Calu3 (cell line): ENCODE measurements at places on chromosomes 12 and 14.
A peak's percentile ranks its signal among the peaks of the same experiment; 100 is the strongest.

- DNase-seq, result no peak
Observed at GRCh38 chr14:61841145-61841544, 78.9 kb downstream of the SNAPC1 start.

DNA sequence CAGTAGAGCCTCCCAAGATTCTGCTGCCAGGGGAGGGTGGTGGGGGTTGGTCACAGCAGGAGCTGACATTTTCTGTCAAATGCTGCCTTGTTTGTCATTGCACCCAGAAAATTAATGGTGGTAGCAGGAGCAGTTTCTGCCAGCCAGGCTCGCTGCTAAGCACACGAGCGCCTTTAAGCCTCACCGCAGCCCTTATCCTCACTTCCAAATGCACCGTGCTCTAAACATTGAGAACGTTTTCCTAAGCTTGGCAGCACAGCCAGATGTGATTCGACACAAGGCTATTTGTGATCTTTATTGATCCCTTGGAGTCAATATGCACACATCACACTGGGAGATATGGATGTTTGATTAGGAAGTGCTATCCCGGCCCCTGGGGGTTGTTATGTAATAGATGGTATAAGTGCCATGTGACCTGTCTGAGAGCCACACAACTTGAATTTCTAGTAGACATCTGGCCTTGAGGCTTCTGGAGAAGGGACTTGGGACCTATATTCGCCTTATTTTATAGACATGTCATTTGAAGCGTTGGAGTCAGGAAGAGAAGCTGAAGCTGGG, 31.6 kb upstream of the BEGAIN start:
- no peak for DNase-seq

DNA sequence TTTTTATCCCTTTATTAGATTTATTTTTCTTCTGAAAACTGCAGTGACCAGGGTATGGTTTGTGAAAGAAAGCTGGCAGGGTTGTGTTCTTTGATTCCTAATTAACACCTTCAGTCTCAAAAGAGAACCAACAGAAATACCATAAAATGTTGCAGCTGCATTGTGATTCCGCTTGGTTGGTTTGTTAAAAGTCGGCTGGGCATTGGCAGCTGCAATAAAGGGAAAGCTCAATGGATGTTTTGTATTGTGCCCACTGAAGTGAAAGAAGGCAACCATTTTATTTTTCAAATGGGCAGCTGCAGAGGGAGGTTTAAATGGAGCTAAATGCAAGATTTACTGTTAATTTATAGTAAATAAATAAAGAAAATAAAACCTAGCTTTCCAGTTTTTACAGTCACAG, 16.7 kb downstream of the LGR5 start:
- DNase-seq, result no peak

- DNase-seq, result no peak
Observed at GRCh38 chr14:104787736-104788135, 7.8 kb downstream of the AKT1 start.

- no peak for DNase-seq
Observed at GRCh38 chr12:53056296-53056695, 6.4 kb downstream of the TNS2 start.

- no peak for DNase-seq
Observed at GRCh38 chr12:19261773-19262172, 132.2 kb downstream of the PLEKHA5 start.

DNA sequence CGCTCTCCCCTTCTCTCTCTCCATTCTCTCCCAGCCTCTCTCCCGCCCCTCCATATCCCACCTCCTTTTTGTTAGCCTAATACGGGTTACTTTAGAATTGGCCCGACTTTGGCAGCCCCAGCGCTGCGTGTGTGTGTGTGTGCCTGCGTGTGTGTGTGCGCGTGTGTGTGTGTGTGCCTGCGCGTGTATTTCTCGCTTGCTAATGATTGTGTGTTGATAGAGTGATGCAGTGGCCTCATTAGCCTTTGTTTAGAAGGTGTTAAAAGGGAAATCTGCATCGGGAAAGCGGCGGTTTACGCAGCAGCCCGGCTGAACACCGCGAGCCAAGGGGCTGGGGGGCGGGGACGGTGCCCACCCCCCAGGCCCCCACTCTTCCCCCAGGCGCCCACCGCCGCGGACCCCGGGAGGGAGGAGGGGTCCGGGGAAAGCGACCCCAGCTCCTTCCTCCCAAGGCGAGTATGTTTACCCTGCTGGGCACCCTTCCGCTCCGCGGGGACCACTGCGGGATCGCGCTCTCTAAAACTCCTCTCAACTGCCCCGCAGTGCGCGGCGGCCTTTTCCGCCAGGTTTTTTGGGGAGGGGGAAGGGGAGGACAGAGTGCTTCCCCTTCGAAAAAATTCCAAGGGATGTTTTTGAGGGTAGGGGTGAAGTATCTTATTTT, 6.8 kb upstream of the LHX5 start:
- DNase-seq, result no peak

DNA sequence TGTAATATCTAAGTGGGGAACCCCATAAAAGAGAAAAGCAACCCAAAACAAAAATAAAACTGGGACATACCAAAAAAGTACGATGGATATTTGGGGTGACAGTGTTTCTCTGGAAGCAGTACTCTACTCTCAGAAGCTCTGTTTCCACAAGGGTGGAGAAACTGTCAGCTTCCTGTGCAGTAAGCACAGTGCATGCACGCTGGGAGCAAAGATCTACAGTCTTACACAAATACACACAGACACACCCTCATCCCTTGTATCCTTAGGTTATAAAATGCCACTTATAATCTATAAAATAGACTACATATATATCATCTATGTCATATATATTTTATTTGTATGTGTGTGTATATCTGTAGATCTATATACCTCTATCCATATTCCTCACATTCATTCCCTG, 225.8 kb upstream of the SOX5 start:
- no peak for DNase-seq

- no peak for DNase-seq
Observed at GRCh38 chr12:71652656-71653055, 11.0 kb downstream of the ZFC3H1 start.

DNA sequence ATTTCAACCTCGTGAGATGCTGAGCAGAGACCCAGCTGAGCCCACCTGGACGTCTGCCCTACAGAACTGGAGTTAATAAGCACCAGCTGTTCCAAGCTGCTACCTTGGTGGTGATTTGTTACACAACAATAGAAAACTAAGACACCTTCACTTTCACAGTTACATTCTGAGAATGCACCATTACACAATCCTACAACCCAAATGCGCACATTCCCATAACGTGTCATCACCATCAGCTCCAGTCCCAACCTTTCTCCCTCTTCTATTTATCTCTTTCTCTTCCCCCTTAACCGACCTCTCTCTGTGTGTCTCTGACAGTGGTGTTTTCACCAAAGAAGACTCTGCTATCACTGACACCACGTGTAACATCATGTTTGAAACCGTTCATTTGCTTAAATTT, 91.9 kb downstream of the TMEM132D start:
- no peak for DNase-seq

- DNase-seq, result peak; percentile 53
Observed at GRCh38 chr12:66409195-66409871, 107.0 kb downstream of the HELB start.

DNA sequence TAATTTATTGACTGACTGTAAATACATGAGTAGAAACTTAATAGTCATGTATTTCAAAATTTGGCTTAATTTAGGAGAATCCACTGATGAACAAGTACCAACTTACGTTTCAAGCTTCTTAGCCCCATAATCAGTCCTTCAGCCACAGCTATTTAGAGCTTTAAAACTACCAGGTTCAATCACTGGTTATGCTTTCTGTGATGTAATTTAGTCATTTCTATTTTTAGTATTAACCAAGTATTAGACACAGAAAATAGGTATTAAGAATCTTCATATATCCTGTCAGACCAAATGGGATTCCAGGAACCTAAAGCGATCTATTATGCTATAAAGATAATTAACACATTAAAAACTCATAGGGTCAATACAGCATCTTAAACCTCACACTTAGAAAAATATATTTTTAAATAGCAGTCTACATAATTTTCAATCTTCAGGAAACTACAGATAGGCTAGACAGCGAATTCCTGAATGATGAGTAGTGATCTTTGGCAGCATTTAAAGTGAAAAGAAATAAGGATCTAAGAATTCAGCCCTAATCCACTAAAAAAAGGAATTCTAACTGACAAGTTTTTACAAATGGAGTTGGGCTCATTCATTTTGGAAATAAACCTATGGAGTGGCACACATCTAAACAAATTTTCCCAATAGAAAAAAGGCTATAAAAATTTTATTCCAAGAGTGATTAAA, 51.5 kb downstream of the ZC3H14 start:
- DNase-seq, result no peak

DNA sequence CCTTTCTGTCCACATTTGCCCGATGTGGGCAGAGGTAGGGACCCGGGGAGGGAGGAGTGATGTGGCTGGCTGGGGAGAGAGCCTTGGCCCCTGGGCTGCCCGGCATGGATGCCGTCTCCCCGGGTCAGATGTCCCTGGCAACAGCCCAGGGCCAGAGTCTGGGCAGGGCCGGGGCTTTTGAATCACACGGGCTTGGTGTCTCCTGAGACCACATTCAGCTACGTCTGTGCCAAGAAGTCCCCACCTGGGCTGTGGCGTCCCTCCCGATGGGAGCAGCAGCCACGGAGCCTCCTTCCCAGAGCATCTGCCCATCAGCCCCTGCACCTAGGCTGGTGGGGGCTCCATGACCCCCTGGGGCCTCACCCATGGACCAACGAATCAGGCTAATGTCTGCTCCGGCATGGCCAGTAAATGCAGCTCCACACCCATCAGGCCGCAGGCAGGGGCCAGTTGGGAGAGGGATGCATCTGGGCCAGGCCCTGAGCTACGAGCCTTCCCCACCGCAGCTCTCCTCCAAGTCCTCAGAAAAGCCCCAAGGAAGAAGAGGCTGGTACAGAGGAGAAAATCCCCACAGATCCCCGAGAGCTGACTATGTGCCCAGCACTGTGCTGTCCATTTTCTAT, 109.4 kb downstream of the RFLNA start:
- DNase-seq, result no peak

GRCh38 chr14:34012978-34013720, 62.3 kb upstream of the EGLN3 start:
- DNase-seq, result no peak

- no peak for DNase-seq
Observed at GRCh38 chr14:104237651-104238423, 99.5 kb downstream of the KIF26A start.

GRCh38 chr14:60276347-60276746, 27.3 kb downstream of the PPM1A start:
- DNase-seq, result no peak

GRCh38 chr14:103191844-103192243, 68.6 kb downstream of the TNFAIP2 start:
- no peak for DNase-seq

GRCh38 chr12:102423462-102423861, 56.9 kb downstream of the IGF1 start:
- DNase-seq, result no peak

DNA sequence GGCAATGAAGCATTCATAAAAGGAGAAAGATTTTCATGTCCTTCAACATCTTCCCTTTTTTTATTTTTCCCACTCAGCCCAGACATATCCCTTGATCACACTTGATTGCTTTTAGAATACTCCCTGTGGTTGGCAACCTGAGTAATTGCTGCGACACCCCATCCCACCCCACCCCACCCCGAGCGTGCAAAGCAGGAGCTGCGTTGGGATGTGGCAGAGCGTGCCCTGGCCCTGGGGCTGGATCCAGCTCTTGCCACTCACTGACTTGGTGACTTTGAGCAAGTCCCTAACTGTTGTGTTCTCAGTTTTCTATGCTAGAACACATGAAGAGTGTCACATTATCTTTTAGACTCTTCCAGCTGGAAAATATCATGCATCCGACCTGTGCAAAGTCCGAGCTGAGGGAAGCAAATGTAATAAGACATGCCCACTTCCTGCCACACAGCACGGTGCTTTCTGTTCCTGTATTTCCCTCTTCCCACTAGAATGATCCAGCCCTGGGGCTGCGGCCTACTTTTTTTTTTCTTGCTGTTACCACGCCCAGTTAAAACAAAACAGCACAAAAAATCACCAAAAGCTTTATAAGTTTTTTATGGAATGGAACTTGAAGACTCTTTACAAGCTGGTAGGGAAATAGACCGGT, 4.0 kb downstream of the ASCL4 start:
- no peak for DNase-seq

DNA sequence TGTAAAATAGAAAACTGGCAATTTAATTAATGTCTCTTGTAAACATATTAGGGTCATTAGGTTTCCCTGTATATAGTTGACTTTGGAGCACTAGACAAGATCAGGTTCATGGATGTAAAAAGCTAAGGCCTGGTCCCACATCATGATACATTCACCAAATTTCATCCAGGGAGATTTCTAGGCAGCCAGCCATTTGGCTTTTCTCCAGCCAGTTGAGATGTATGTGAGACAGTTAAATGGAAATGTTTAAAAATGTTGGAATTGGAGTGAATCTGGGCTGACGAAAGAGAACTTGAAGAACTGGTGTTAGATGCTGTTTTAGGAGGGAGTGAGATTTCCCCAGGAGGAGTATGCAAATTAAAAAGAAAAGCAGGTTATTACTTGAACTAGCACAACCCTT, 41.8 kb upstream of the CLEC14A start:
- no peak for DNase-seq

DNA sequence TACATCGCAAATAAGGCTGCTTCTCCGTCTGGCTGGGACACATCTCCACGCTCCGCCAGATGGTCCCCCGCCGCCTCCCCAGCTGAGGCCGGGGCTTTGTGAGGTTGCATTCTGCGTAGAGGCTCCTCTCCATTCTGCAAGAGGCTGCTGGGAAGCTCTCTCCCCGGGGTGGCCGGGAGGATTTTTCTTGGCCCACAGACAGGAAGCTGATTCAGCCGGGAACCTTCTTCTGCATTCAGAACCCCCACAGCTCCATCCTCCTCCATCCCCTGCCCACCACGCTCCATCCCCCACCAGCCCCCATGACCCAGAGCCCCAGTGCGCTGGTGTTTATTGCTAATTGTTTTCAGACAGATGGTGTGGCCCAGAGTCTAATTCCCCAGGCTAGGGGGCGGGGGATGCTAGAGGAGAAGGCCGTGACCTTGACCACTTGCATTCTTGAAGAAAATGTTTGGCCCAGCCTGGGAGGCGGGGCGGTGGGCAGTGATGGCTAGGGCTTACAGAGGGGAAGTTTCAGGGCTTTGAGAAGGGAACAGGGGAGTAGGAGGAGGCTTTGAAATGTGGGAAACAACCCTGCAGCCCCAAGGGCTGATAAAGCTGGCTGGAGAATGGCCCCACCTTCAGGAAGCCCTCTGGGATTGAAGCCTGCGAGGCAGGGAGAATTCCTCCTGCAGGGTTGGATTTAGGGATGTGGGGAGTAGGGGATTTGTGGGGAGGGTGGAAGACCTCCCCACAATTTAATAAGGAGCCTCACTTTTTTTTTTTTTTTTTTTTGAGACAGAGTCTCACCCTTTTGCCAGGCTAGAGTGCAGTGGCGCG, 88.5 kb upstream of the NCOR2 start:
- DNase-seq, result no peak

DNA sequence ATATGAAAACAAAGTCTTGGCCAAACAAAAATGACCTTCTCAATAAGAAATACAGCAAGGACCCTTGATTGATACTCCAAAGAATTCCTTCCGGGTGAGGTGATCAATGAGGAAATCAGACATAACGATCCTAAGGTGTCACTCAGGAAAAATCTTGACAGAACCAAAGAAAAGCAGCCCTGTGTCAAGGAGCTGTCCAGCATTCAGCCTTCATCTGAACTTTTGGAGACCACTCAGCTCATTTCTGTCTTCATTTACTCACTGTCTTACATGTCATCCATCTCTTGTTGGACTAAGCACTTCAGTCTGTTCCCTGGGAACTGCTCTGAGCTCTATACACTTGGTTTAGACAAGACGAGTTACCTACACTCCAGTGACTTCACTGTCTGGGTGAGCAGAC, 179.9 kb downstream of the GRIN2B start:
- DNase-seq, result no peak
